ENCODE measurements at places on chromosomes 6 and 20. TPM values are rescaled to one million over a fixed set of nuclear protein-coding genes. Genes with fewer than 3 reads are reported as not detected.

The WTAP gene
- total RNA-seq, result 75.4 TPM

The C20orf144 gene
- total RNA-seq, result 0.08 TPM

The GPX5 gene
- not detected for total RNA-seq

The ACSS1 gene
- total RNA-seq, result 17.6 TPM

The NKAIN2 gene
- total RNA-seq, result not detected

The TFAP2A gene
- 10.1 TPM for total RNA-seq

The CDKN1A gene
- total RNA-seq, result 283 TPM

The FBXO30 gene
- total RNA-seq, result 3.9 TPM

The BPIFB1 gene
- total RNA-seq, result not detected

The PEX6 gene
- total RNA-seq, result 5.8 TPM

The DYNLT1 gene
- total RNA-seq, result 95.9 TPM

The SLC35D3 gene
- total RNA-seq, result 0.07 TPM

The TFB1M gene
- 8.7 TPM for total RNA-seq

The ZNF391 gene
- total RNA-seq, result 0.25 TPM

All from A549 treated with dexamethasone at 1 μM for 4 hours (cell line).